Fibroblast of skin of left quadriceps (primary cell): ENCODE measurements at places on chromosomes 1 and 21.

GRCh38 chr1:55282058-55282457 is 66.9 kb upstream of the USP24 start:
- no peak for DNase-seq

GRCh38 chr21:17911628-17912027 is 92.5 kb upstream of the C21orf91 start:
- DNase-seq = no peak

DNA sequence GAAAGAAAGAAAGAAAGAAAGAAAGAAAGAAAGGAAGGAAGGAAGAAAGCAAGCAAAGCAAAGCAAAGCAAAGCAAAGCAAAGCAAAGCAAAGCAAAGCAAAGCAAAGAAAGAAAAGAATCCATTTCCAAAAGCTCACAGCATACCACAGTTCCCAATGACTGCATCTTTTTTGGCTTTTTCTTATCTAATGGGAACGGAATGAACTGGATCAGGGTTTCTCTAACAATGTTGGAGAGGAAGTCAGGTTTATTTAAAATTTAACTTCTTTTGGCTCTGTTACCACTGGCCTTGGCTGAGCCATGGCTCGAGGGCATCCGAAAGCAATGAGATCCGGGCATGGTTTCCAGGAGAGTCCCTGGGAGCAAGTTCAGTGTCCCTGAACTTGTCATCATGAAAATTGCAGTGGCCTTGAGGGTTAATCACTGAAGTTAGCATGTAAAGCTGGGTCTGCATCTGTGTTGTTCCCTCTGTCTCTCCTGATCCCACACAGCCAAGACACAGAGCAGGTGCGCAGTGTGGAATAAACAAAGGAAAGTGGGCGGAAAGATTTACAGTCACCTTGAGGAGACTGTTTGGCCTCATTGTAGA is 34.6 kb upstream of the CTPS1 start:
- DNase-seq = no peak

DNA sequence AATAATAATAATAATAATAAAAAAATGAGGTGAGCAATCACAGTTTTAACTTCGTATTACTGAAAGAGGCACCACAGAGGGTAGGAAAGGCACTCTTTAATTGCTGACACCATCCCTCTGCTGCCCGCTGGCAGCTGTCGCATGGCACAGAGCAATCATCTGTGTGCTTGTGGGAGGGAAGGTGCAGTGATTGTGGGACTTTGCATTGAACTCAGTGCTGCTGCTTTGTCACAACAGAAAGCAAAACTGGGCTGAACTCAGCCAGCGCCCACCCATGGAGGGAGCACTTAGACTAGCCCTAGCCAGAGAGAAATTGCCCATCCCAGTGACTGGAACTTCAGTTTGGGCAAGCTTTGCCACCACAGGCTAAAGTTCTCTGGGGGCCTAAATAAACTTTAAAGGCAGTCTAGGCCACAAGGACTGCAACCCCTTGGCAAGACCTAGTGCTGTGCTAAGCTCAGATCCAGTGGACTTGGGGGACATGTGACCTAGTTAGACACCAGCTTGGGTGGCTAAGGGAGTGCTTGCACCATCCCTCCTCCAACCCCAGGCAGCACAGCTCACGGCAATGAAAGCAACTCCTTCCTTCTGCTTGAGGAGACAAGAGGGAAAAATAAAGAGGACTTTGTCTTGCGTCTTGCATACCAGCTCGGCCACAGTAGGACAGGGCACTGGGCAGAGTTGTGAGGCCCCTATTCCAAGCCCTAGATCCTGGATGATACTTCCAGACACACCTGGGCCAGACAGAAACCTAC is 59.3 kb downstream of the WDR4 start:
- DNase-seq = no peak

DNA sequence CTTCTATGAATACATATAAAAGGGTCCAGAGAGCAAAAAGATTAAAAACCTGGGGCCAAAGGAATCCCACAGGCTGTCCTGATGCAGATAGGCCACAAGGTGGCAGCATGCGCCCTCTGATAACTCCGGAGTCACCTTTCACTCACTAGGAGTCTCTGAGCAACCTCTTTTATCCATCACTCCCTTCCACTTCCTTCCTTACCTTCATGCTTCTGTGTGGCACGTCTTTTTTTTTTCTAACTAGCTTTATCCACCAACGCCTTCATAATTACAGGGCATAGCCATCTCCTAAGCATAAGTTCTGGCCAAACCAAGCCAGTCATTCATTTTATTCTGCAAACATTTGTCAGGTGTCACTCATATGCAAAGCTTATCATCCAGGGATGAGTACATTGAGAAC is 3.9 kb upstream of the PGLYRP4 start:
- peak; percentile 14 for DNase-seq

- DNase-seq = no peak
These were observed 75.2 kb downstream of the NTPCR start for GRCh38 chr1:233025567-233025966.

DNA sequence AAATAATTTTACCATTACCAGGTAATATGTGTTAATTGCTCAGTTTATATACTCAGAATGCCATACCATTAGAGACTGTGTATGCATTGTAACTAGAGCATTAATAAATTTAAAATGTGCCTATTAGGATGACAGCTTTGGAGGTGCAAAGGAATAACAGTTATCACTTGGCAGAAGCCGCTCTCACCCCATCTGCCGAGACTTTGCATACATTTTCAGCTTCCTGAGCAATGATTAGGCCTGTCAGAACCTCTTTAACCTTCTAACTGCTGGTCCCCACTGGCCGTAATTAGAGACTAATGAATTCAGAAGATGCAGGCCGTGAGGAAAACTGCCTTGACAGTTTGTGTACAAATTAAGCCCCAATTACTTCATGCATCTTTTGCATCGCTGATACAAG is 158.0 kb upstream of the PROX1 start:
- DNase-seq = no peak

DNA sequence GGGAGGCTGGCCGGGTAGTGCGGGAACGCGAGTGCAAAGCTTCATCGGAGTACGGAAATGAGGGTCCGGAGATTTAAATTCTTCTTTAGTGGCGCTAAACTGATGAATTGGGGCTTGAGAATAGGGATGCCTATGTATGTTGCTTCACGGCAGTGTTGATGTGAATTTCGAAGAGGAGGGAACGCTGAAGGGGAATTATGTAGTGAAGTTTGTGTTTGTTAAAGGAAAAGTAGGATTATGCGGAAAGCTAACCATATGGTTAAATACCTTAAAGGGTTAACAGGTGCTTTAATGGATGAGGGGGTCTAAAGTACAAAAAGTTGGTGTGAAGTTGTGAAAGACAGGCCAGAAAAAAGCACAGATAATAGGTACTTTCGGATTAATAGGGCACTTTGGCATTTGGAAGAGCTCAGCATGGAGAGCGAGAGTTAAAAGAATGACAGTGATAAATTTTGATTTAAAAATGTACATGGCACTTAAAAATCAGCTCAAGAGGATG is 1.4 kb downstream of the HS2ST1 start:
- no peak for DNase-seq

DNA sequence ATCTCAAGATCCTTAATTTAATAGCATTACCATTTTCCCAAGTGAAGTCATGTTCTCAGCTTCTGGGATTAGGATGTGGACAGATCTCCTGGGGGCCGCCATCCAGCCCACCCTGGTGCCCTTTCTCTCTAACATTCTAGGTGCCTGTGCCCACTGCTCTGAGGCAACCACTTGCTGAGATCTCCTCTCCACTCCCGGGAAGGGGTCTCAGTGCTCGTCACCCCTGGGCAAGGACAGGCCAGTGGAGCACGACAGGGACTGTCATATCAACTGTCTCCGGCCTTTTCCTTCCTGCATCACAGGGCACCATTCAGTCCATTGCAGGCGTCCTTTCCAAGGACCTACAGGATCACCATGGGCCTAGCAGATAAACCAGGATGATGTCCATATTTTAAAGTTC is 304.8 kb downstream of the AJAP1 start:
- DNase-seq = no peak

DNA sequence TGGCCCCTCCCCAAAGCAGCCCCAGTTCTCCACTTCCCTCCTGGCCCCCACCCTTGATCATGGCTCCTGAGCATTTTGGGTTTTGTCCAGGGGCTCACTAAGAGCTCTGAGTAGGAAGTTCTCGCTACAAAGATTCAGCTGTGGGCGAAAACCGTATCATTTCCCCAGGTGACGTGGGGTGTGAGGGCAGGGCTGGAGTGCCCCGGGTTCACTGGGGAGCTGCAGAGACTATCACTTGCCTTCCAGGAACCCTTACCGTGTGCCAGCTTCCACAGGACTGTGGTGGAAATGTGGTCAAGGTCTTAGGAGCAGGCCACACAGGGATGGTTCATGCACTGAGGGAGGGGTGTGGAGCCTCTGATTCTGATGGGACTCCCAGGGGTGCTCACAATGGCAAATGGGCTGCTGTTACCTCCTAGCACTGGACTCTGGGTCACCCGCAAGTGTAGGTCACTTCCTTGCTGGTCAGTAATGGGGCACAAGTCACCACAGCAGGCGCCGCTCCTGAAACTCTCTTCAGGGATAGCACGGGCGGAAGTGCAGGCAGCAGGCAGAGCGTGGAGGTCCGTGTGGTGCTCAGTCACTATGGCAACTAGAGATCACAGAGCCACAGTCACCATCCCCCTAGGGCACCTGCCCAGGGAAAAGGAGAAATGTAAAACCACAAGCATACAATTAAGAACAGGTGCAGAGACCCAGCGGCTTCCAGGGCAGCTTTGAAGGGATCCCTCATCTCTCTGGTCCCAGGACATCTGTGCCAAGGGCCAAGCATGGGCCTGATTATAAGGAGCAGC is 35.4 kb downstream of the RSPH1 start:
- no peak for DNase-seq

DNA sequence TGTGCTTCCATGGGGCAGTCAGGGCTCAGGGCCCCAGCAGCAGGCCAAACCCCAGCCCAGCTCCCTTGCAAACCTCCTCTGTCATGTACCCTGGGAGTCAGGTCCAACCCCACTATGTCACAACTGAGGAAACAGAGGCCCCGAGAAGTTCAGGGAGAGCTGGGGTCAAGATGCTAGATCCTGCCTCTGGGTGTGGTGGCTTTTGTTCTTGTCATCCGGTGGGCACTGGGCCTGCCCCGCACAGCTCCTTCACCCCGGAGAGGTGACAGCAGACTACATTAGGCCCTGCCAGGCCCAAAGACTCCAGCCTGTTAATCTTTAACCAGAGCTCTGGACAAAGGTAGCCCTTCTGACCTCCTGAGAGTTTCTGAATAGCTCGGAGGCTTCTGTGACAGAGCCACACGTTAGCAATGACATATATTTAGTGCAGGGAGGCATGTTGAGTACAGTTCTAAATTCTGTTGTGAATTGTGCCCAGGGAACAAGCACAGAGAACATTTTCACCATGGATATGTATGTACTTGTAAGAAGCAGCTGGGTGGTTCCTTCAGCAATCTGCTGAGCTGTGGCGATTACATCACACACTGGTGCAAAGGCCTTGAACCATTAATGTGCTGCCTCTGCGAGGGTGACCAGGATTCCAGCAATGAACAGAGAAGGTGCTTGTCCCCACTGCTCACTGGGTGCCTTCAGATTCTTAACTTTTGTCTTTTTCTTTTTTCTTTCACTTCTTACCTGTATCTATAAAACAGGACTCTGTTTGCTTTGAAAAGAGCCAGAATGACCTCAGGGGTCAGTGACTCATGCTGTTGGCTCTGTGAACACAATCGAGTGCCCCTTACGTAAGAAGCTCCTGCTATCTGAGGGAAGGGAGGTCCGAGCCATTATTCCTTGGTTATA is 102.8 kb downstream of the RHOU start:
- peak; percentile 24 for DNase-seq

DNA sequence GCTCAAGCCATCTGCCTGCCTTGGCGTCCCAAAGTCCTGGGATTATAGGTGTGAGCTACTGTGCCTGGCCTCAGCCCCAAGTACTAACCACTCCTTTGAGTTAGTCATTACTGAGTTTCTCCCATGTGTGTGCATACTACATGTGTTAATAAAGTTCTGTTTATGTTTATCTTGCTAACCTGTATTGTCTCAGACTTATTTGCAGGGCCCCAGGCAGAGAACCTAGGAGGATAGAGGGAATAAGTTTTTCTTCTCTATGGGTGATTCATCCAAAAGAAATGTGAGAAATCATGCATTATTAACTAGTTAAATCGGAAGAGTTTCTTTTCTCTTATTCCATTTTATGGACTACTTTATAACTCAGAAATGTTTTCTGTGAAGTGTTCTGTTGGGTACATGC is 203.9 kb upstream of the CACYBP start:
- no peak for DNase-seq

- DNase-seq = no peak
These were observed 2.8 kb upstream of the SSU72 start for GRCh38 chr1:1577367-1578011.

DNA sequence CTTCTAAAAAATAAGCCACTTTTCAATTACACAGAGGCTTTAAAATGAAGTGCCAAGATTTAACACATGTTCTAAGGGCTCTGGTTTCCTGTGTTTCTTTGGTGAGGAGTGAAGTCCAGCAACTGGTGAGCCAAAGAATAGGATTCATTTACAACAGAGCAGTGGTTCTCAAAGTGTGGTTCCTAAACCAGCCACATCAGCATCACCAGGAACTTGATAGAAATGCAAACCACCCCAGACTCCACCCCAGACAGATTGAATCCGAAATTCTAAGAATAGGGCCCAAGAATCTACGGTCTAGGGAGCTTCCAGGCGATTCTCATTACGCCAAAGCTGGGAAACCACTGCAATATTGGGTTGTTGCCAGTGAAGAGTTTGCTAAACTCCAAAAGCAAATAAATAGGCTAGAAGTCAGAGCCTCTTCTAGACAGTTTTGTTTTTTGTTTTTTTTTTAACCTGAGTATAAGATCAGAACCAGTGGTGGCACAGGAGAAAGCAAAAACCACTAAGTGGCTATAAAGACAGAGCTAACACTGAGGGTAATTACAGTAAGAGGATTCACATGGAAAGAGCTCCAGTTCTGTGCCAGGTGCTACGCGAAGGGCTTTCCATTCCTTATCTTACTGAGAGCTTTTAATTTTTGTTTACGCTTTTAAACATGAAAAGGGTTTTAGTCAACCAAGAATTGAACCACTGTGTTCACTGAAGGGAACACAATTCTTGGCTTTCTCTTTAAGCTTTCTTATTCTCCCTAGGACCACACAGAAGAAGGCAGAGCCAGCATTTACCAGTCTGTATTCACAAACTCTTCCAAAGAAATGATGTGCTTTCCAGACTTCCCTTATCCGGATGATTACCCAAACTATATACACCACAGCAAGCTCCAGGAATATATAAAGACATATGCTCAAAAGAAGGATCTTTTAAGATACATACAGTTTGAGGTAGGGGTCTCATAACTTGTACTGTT is 42.4 kb upstream of the FMO2 start:
- peak; percentile 76 for DNase-seq

GRCh38 chr21:17446737-17447136 is 66.1 kb upstream of the CXADR start:
- no peak for DNase-seq
